ENCODE measurements at places on chromosomes 11 and 22.

DNA sequence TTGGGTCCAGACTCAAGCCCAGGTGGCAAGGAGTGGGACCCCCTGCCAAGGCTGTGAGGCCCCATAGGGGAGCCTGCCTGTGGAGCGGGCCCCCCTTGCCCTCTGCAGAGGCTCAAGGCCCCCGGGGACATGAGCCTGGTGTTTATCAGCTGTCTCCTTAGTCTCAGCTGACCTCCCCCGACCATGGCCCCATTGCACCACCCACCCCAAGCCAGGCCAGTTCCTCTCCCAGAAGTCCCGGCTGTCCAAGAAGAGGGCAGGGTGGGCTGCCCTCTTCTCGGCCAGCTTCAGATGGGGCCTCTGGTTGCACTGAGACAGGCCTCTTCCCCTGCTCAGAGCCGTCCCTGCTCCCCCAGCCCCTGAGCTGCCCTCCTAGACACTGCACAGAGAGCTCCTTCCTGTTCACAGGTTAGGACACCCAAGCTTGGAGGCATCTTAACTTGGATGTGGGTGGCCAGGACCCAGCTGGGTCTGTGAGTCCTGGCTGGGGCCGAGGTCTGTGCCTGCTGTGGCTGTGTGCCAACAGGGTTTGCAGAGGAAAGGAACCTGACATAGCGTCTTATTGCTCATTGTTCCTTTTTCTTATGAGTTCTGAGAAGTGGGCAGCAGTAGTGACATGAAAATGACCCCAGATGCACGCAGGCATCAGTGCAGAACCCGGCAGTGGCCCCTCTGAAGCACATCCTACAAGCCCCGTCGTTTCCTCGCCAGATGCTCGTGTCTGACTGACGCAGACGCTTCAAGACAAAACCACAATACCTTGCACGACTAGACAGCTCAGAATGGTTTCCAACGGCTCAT is 5.4 kb downstream of the TRABD start:
- no peak for DNase-seq

GRCh38 chr11:69055598-69056516 is 7.1 kb downstream of the TPCN2 start:
- DNase-seq = no peak

- no peak for DNase-seq
These were observed 4.9 kb downstream of the ALX4 start for GRCh38 chr11:44305026-44305469.

GRCh38 chr11:45901626-45902025 is 5.4 kb downstream of the FREY1 start:
- DNase-seq = no peak

DNA sequence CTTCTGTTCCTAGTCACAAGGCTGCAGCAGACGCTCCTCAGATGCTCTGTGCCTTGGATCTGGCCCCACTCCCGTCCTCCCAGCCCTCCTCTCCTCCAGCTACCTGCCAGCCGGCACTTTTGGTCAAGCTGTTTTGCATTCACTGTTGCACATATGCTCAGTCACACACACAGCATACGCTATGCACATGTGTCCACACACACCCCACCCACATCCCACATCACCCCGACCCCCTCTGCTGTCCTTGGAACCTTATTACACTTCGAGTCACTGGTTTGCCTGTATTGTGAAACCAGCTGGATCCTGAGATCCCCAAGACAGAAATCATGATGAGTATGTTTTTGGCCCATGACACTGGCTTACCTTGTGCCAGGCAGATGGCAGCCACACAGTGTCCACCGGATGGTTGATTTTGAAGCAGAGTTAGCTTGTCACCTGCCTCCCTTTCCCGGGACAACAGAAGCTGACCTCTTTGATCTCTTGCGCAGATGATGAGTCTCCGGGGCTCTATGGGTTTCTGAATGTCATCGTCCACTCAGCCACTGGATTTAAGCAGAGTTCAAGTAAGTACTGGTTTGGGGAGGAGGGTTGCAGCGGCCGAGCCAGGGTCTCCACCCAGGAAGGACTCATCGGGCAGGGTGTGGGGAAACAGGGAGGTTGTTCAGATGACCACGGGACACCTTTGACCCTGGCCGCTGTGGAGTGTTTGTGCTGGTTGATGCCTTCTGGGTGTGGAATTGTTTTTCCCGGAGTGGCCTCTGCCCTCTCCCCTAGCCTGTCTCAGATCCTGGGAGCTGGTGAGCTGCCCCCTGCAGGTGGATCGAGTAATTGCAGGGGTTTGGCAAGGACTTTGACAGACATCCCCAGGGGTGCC is 109.8 kb downstream of the BCR start:
- no peak for DNase-seq

DNA sequence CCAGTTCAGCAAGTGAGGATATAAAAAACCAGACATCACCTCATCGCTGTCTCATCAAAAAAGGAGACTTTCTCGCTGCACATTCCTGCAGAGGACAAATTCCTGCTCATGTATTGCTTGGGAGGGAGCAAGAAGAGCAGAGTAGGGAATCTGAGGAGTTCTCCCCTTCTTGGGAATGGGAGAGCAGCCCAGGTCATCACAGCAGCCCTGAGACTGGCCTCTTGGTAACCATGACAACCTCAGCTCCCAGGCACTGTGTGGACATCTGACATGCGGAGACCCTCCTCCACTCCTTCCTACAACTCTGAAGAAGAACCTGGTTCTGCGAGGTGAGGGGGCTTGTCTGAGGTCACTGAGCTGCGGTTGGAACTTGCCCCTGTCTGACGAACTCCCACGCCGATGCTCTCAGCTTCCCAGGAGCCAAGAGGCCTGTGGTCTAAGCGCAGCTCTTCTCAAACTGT is 17.9 kb downstream of the RFPL1 start:
- no peak for DNase-seq

DNA sequence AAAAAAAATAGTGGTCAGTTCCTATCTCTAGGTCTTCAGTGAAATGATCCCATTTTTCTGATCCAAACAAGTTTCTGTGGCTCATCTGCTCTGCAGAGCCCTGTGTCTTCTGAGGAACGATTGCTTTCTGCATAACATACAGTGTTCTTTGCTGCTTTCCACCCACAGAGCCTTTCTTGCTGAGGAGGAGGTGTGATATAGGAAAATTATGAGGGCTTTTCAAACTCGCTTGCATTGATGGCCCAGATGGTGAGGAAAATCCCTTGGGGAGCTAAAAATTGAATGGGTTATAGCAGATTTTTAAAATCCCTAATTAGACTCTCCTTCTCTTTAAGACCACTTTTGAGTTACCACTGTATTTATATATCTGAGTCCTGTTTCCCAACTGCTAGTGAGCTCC is 31.3 kb downstream of the JAM3 start:
- DNase-seq = no peak

GRCh38 chr11:112004389-112004788 is 20.8 kb upstream of the DLAT start:
- no peak for DNase-seq

DNA sequence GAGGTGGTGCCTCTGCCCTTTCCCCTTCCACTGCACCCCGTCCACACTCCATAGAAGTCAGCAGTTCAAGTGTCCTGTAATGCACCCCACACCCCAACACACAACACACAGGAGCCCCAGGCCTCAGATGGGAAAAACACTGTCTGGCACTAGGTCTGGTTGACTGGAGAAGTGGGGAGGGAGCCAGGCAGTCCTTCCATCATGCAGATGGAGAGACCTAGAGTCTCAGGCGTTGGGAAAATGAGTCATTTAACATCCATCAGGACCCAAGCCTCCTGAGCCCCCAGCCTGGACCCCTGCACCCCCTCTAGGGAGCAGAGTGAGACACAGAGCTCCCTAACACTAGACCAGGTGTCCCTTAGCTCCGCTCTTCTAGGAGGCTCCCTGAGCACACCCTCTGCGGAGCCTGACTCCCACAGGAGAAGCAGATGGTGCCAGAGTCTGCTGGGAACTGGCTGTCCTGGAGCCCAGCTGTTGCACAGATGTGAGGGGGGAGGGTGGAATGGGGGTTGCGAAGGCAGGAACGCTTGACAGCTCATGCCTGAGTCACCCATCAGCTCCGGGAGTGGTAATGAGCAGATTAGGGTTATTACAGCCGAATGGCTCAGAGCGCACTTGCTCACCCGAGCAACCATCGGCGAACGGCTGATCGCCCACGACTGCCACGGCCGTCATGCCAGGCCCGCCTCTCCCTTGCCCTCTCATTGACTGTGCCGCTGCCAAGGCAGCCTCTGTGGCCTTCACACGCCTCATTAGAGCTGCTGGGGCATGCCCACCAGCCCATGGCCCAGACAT is 22.1 kb upstream of the SYT7 start:
- peak; percentile 18 for DNase-seq
